ENCODE measurements at places on chromosomes 13 and 19.

- no peak for DNase-seq
These were observed 64.8 kb downstream of the DCT start for GRCh38 chr13:94414708-94415107.

DNA sequence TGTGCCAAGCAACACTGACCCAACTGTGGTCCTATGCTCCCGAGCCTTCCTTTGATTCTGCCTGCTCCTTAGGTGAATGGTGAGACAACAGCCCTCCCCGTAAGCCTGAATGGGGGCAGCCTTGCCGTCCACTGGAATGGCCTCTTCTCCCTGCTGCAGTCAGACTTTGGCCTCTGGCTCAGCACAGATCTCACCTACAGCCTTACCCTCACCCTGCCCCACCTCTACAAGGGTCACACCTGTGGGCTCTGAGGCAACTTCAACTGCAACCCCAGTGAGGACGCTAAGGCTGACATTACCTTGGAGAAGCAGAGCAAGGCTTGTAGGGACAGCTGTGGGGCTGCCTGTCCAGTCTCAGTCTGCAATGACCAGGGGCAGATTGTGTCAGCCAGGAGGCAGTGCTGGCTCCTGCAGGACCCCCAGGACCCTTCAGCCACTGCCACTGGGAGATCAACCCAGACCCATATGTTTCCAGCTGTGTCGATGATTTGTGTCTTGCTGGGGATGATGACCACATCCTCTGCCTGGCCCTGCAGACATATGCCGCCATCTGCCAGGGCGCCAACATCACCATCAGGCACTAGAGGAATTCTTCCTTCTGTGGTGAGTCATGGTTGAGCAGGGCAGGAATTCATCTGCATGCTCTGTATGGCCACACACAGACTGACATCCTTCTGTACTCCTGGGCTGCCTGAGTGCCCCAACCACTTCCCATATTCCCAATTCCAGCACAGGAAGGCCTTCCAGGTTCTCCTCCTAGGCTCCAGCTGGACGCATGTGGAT lies 27.3 kb upstream of the FXYD3 start:
- peak; percentile 91 for DNase-seq

DNA sequence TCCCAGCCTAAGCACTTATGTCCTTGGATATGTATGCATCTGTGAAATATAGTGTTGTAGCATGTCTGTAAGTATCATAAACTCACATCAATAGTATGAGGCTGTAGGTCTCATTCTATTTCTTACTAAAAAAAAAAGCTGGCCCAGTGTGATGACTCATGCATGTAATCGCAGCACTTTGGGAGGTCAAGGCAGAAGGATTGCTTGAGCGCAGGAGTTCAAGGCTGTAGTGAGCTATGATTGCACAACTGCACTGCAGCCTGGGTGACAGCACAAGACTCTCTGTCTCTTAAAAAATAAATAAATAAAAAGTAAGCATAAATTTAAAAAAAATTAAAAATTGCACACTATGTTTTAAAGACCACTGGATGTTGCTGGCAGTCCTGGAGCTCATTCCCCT lies 79.1 kb upstream of the SPATA13 start:
- no peak for DNase-seq

GRCh38 chr13:29858667-29859066 lies 8.2 kb upstream of the UBL3 start:
- peak; percentile 42 for DNase-seq

GRCh38 chr19:33379151-33379829 lies 5.8 kb downstream of the CEBPG start:
- no peak for DNase-seq

DNA sequence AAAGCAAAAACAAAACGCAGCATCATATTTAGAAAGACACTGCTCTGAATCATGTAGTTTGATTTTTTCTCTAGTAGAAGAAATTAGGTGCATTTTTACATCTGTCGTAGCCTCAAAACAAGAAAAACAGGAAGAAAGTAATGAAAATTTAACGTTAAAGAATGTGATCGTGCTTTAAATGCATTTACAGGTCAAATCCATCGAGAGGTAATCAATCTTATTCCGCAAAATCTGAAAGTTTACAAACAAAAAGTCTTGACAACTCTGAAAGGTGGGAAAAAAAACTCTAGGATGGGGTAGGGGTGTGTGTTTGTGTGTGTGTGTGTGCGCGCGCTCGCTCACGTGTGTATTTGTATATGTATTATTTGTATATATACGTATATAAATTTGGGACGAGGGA lies 10.2 kb downstream of the POU4F1 start:
- DNase-seq, result no peak

DNA sequence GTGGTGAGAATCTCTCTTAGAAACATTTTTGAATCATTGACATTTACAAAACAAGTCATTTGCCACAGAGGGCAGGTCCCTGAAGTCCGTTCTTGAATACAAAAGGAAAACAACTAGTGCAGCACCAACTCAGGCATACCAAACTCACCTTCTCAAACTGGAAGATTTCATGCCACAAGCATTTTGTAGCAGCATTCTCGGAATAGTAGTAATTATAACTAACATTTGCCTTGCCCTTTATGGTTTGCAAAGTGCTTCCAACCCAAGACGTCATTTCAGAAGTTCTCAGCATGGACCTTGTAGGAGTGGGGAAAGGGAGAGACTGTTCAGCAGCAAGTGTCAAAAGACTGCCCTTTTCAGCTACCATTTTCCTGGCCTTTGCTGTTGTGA lies 344.6 kb downstream of the RFC3 start:
- DNase-seq, result peak; percentile 71

DNA sequence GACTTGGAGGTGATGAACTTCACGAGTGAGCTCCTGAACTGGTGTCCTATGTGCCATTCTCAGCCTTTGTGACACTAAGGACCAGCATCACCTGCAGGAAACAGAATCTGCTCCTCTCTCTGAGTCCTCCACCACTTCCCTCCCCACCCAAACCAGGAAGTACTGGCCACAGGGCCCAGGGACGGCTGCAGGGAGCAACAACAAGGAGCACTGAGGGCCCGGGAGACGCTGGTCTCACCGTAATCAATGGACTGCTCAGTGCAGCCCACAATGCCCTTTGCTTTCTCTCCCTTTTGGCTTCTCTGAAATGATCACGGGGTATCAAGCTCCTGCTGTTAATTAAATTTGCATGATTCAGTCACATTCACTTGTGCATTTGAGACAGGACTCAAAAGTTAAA lies 18.6 kb downstream of the PEPD start:
- DNase-seq, result no peak

DNA sequence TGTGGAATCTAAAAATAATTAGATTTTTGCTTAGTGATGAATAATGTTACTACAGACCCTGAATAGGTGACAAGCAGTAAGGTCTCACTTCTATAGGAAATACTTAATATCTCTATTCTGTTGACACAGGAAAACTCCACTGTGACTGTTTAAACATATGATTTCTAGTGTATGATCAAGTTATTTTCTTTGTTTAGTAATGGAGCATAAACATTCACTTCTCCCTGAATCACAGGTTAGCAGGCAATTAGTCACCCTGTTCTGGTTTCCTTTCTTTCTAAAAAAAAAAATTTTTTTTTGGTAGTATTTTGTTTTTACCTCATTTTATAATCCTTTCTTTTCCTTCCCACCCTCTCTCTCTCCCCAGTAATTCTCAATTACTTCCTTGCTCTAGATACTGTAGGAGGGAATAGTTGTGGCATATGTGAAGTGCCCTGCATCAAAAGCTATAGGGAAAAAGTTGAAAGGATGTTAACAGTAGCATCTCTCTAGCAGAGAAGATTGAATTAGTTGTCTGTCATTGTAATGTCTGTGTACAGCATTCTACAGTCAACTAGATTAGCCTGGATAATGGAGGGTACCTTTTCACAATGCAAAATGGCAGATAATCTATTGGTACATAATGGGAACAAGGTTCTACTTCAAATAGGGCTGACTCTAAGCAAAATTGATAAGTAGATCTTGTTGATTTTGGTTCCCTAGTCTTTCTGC lies 3.5 kb downstream of the HS6ST3 start:
- no peak for DNase-seq

DNA sequence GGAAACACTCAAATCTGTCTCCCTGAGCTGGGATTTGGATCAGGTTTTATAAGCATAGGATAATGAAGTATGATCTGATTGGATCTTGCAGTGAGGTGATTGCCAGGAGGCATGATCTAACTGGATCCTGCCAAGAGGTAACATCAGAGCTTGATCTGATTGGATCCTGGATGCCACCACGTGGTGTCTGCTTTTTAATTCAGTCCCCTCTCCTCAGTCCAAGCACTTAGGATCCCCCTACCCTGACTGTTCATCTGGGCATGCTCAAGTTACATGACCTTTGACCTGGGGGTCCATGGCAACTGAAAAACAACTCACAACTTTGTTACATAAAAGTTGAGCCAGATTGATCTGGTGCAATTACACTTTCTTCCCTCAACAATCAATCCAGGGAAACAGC lies 47.5 kb upstream of the LSM14A start:
- DNase-seq, result no peak

DNA sequence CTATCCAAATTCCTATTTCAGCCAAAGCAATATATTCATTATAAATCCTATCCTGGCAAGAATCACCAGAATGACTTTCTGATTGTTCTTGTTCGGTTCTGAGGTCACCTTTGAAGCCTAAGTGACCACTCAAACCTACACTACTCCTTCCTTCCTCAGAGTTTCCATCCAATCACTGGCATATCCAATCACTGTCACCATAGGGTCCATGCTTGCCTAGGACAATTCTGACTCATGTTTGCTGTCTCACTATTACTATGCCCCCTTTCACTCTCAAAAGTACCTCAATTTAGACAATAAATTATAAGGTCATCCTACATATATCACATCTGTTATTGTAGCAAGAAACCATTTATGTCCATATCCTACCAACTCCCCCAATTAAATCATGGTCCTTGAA lies 58.9 kb downstream of the UBL3 start:
- no peak for DNase-seq

All from fibroblast of skin of right biceps (primary cell).